ENCODE measurements at places on chromosomes 7 and 10. TPM values are rescaled to one million over a fixed set of nuclear protein-coding genes. Genes with fewer than 3 reads are reported as not detected.

DNA sequence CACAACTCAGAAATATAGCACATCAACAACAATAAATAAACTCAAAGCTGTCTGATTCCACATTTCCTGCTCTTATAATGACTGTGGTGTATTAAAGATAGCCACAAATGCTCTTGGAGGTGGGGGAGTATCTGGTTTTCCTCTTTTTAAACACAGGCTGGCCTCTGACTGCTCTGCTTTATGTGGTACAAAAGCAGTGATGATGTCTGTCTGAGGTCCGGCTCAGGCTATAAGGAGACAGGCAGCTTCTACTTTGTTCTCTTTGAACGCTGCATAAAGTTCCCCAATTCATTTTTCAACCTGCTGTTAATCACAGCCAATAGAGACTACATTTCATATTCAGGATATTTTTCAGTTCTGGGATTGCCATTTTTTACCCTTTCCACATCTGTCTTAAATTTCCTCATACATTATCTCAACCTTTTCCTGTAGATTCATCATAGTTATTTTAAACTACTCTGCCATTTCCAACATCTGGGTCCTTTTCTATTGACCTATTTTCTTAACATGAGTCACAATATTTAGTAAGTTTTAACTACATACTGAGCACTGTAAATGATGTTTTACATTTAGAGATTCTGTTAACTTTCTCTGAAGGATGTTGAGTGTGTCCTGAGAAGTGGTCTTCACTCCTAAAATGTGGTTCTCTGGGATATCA is 64.9 kb downstream of the CRPPA start:
- DNase-seq, result peak; percentile 19

Gene ITPRID1
- total RNA-seq, result not detected

- no peak for DNase-seq
These were observed 18.1 kb upstream of the ABCB5 start for GRCh38 chr7:20597339-20597738.

DNA sequence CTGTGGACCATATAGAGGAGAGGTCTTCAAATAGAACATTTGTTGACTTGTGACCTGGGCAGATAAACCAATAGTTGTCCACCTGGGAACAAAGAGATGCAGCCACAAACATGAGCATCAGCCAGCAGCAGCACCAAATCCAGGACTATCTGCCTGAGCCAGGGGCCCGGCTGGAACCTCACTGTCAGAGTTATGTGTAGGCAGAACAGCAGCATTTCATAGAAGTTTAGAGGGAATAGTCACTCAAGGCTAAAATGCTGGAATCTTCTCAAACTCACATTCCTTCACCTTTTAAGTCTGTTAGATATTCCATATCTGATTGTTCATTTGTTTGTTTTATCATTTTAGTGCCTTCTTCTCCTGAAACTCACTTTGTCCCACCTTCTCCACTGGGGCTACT is 72.2 kb upstream of the IL6 start:
- DNase-seq, result peak; percentile 41

DNA sequence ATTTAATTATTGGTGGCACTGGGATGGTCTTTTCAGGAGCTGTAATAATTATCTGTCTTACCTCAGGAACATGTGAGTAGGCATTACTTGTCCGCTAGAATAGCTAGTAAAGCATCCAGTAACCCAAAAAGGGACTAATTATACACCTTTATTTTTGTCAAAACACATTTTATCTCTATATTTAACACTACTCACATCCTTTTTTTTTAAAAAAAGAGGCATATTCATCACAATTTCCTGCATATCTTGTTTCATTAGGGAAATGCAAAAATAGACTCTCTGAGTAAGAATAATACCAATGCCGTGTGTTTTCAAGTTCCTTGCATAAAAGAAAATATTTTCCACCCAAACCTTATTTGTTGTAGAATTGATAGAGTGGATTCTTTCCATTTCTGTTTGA is 99.5 kb downstream of the VTI1A start:
- no peak for DNase-seq

- no peak for DNase-seq
These were observed 221.2 kb upstream of the LYZL1 start for GRCh38 chr10:29067628-29068027.

Gene AKR1C2
- 0.36 TPM for total RNA-seq

DNA sequence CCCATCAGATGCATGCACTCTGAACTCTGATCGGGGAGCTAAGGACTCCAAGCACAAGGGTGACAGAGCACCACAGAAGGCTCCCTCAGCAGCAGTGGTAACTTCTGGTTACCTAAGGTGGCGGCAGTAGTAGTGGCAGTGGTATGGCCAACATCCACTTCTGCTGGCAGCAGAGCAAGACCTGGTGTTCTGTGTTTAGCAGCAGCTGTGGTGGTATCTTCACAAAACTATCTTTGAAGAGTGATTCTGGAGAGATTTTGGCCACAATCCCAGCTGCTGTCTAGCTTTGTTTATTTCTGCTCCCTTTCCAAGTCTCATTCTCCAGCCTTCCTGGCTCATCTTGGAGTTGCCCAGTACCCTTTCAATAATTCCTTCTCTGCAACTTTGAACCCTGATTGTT is 102.4 kb upstream of the LRGUK start:
- DNase-seq, result peak; percentile 60

GRCh38 chr10:126135941-126136595 is 239.7 kb downstream of the FANK1 start:
- no peak for DNase-seq

Gene TDRD1
- total RNA-seq, result not detected

GRCh38 chr10:20817116-20817515 is 80.0 kb downstream of the NEBL start:
- no peak for DNase-seq

Gene UNC5B
- 1.6 TPM for total RNA-seq

- no peak for DNase-seq
These were observed 12.6 kb downstream of the IL15RA start for GRCh38 chr10:5964736-5965135.

Gene MACC1
- under 0.01 TPM for total RNA-seq

Gene GDF10
- not detected for total RNA-seq

Gene RPP38
- 12.4 TPM for total RNA-seq

- DNase-seq, result no peak
These were observed 41.0 kb downstream of the CLRN3 start for GRCh38 chr10:127851661-127852194.

DNA sequence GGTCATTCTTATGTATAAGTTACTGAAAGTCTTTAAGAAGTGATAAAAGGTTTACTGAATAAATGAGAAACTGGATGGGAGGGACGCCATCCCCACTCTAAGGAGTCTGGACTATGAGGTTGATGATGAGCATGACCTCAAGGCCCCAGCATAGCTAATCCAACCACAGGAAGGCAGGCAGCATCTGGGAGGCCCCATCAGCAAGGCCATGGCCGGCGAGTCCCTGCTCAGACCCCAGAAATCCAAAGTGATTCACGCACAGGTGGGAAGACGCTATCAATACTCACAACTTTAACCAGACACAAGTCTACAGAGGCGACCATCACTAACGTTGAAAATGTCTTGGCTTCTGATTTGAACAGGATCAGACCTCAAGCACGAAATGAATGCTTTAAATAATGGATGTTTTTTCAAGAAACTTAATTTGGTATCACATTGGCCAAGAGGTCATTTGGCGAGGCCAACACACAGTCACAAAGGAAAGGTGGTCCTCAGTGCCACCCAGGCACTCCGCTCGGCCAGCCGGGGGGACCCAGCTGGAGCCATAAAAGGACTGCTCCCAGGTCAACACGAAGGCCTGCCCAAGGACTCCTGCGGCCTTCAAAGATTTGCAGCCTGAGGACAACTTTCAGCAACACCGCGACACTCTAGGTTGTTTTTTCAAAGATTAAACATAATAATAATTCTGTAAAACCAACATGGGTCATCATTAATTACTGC is 228.5 kb downstream of the PTPRN2 start:
- DNase-seq, result no peak

DNA sequence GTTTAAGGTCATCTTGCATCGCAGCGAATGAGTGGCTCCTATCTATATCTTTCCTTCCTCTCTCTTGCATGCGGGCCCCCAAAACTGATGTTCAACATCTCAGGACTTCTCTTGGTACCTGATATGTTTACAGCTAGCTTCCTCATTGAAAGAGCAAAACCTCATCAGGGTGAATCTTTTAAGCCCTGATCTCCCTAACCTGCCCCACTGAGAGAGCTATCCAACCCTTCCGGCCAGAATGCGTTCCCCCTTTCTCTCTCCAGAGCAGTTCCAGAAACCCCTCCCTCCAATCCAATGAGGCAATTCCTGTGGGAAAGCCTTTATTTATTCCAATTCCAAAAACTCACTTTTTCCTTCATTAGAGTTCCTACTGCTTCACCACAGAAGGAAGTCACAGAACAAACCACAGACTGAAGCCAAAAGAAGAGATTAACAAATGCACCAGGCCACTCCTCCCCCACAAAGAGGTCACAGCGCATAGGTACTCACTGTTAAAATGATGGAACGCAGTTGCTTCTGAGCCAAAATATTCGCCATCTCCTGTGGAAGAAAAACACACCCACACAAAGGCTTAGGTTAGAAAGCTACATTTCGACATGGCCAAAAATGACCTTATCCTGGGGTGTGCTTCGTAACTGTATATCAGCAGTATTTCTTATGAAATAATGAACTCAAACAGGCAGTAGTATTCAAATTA is 232.4 kb downstream of the ELMO1 start:
- DNase-seq, result no peak

Gene RPEL1
- under 0.01 TPM for total RNA-seq

GRCh38 chr10:127815147-127815546 is 77.6 kb downstream of the CLRN3 start:
- no peak for DNase-seq

Gene SHTN1
- total RNA-seq, result 1.4 TPM

Gene STK32C
- 5.0 TPM for total RNA-seq

Gene NRG3
- not detected for total RNA-seq

DNA sequence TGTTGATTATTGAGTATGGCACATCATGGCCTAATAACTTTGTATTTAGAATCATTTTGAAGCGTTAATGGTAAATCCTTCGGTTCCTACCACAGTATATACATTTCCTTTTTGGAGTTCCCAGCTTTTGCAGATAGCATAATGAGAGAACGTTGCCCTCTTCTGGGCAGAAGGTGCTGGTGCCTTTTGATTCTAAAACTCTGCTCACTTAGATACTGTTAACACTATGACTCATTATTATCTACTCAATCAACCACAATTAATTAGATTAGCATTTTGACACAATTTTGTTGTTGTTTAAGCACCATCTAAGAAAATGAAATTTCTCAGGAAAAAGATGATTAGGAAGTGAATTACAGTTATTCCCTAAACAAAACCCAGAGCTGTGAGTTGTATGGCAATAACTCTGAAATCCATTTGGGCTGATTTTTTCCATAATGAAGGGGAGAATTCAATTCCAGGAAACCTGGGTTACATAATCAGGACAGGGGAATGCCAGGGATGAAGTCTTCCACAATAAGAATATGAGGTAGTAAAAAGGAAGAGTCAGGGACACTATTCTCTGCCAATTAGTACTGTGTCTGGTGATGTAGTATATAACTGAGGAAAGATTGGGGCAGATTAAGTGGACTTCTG is 11.5 kb upstream of the DLD start:
- DNase-seq, result peak; percentile 69

GRCh38 chr10:47104151-47104605 is 192.9 kb downstream of the PTPN20 start:
- DNase-seq, result peak; percentile 89

Gene ARHGAP19
- total RNA-seq, result 12.8 TPM

Gene CALHM3
- total RNA-seq, result not detected

DNA sequence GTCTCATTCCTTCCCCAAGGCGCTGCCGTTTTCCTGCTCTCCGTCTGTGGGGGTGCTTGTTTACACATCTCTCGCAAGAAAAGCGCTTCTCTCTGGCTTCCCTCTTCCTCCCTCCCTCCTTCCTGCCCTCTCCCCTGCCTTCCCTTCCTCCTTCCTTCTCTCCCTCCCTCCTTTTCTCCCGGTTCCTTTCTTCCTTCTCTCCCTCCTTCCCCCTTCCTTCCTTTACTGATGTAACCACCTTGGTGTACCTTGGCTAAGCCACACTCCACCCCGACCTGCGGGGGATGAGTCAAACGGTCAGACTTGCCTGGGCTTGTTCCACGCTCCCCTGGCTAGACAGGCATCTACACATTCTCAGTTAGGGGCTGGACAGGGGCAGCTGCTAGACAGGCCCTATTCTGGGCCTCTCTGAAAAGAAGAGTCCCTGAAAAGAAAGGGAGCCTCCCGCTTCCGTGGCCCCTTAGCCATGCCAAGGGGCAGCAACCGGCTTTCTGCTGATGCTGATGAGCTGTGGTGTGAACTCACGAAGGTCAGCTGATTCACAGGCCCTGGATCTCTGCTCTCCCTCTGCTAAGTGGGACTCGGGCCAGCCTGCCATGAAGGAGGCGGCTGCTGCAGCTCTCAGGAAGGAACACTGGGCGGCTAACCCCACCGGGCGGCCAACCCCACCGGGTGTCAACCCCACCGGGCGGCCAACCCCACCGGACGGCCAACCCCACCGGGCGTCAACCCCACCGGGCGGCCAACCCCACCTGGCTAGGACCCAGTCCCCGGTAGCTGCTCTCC is 216.8 kb downstream of the TCERG1L start:
- no peak for DNase-seq

Gene CLDN12
- total RNA-seq, result 46.4 TPM

DNA sequence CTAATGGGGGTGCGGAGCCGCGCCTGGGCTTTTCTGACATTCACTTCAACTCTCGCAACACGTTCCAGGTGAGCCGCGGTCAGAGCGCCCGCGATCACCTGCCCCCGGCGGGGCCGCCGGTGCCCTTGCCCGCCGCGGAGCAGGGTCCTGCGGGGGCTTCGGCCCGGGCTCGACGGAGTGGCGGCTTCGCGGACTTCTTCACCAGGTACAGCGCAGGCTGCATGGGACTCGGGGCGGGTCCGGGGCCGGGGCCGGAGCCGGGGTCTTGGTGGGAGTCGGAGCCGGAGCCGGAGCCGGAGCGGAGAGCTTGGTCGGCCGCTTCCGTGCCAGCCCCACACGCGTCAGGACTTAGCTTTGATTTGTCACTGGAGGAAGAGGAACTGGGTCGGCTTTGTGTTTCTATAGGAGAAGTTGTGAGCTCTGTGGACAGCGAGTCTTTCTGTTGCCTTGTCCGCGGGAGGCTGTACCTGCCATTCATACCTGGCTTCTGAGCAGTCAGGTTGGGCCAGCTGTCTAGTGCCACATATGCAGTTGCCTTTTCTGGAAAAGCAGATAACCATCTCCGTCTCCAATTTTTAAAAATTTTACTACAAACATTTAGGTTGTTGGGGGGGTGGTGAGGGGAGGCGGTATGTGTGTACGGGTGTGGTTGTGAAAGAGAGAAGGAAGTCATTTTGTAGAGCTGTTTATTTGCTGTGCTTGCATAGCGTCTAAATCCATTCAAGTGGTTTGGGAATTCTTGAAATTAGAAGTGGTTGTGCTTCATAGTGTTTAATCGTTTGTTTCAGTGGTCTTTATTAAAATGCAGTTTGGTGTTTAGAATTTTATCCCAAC is 1.3 kb downstream of the TBC1D12 start:
- peak; percentile 67 for DNase-seq

GRCh38 chr7:25253714-25254113 is 25.4 kb upstream of the NPVF start:
- no peak for DNase-seq

- no peak for DNase-seq
These were observed 26.1 kb upstream of the C10orf53 start for GRCh38 chr10:49653273-49653929.

Gene AGMO
- not detected for total RNA-seq

Gene RNLS
- 4.2 TPM for total RNA-seq

Data from IMR-90 (cell line).